ENCODE measurements at places on chromosomes 2 and 18. TPM values are rescaled to one million over a fixed set of nuclear protein-coding genes. Genes with fewer than 3 reads are reported as not detected.
A peak's percentile ranks its signal among the peaks of the same experiment; 100 is the strongest.

The DPYSL5 gene
- total RNA-seq: not detected

The SLC4A3 gene
- 1.8 TPM for total RNA-seq

The MYO7B gene
- total RNA-seq: 1.3 TPM

The RAB1A gene
- 56.4 TPM for total RNA-seq

The PAIP2B gene
- 0.32 TPM for total RNA-seq

The IL1B gene
- total RNA-seq: not detected

DNA sequence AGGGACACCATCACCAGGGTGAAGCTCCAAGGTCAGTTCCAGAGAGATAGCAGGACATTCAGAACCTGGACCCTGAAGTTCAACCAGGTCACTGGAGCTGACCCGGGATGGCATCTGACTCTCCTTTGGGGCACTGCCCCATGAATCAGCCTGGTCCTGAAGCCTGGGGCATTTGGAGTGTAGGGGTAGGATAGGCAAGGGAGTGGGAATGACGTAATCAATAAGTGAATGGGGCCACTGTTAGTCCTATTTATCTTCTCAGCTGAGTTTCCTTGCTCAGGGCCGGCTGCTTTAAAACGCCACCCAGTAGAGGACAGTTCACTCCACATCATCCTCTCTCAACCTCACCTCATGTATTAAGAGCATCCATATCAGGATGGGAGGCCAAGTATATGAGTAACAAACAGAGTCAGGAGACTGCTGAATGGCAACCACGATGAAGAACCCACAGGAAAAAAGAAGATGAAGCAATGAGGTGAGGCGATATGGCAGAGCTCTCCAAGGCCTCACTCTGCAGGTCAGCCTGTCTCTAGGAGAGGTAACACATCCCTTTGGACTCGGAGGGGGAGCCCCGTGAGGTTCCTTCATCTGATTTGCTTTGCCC lies 1.8 kb upstream of the RFX8 start:
- no peak overlapping the region for H3K27ac ChIP-seq
- peaks cover 8% of the 10 kb centered on the region for H3K4me1 ChIP-seq
- no peaks in the 10 kb centered on the region for H3K27me3 ChIP-seq
- H3K36me3 ChIP-seq: no peaks in the 10 kb centered on the region
- no peak overlapping the region for H3K4me3 ChIP-seq
- DNase-seq: no peak

DNA sequence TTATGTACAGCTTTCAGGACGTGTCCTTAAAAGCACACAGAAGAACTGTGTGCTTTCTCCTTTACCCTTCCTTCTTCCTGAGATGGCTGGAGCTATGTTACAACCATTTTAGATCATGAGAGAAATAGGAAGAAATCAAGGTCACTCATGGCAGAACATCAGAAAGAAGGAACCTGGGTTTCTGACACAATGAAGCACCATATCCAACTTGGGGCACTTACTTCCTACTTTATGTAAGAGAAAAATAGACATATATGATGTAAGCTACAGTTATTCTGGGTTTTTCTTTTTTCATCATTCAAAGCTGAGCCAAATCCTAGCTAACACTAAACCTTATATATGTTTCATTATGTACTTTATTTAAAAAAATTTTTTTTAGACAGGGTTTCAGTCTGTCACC lies 79.5 kb downstream of the FAM161A start:
- no peaks in the 10 kb centered on the region for H3K27me3 ChIP-seq
- H3K4me3 ChIP-seq: no peak overlapping the region
- no peaks in the 10 kb centered on the region for H3K4me1 ChIP-seq
- H3K36me3 ChIP-seq: no peaks in the 10 kb centered on the region
- DNase-seq: no peak

DNA sequence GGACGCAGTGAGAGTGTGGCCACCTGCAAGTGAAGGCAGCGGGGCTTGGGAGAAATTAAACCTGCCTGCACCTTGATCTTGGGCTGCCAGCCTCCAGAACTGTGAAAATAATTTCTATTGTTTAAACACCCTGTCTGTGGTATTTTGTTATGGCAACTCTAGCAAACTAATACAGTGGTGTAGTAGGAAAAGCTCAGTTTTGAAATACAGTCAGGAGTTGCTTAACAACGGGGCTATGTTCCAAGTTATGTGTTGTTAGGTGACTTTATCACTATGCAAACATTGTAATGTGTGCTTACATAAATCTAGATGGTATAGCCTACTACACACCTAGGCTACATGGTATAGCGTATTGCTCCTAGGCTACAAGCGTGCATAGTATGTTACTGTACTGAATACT lies 93.4 kb upstream of the FN1 start:
- no peaks in the 10 kb centered on the region for H3K27me3 ChIP-seq
- peaks cover 8% of the 10 kb centered on the region for H3K4me1 ChIP-seq
- H3K4me3 ChIP-seq: no peak overlapping the region
- H3K27ac ChIP-seq: peak overlapping the region; percentile 79

GRCh38 chr2:112644155-112644932 lies 1.4 kb upstream of the SLC20A1 start:
- no peaks in the 10 kb centered on the region for H3K27me3 ChIP-seq
- no peaks in the 10 kb centered on the region for H3K4me1 ChIP-seq
- no peak for DNase-seq
- H3K36me3 ChIP-seq: peaks cover 16% of the 10 kb centered on the region
- H3K27ac ChIP-seq: peak overlapping the region; percentile 95
- peak overlapping the region; percentile 96 for H3K4me3 ChIP-seq

DNA sequence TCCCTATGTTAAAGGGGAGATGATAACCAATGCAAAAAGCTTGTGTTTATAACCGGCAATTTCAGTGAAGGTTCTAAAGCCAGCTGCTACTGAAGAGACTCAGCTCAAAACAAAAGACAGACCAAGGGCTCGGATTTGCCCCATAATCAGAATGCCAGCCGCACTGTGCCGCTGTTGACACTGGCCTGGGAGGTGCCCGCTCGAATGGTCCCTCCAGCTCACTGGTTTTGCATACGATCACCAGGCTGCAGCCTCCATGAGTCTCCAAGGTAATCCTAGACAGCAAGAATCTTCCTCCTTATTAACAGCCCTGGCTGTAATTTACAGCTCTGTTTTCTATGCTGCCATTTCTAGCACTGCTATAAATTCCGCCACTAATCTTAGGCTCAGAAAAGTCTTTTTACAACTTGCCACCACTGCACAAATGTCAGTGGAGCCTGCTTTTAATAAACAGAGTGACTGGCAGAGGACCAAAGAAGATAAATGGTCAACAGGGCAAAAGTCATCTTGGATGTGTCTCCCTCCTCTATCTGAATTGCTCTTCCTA lies 155.7 kb upstream of the SH3BP4 start:
- no peak overlapping the region for H3K4me3 ChIP-seq
- H3K27ac ChIP-seq: no peak overlapping the region
- no peaks in the 10 kb centered on the region for H3K4me1 ChIP-seq
- no peaks in the 10 kb centered on the region for H3K27me3 ChIP-seq
- no peak for DNase-seq

DNA sequence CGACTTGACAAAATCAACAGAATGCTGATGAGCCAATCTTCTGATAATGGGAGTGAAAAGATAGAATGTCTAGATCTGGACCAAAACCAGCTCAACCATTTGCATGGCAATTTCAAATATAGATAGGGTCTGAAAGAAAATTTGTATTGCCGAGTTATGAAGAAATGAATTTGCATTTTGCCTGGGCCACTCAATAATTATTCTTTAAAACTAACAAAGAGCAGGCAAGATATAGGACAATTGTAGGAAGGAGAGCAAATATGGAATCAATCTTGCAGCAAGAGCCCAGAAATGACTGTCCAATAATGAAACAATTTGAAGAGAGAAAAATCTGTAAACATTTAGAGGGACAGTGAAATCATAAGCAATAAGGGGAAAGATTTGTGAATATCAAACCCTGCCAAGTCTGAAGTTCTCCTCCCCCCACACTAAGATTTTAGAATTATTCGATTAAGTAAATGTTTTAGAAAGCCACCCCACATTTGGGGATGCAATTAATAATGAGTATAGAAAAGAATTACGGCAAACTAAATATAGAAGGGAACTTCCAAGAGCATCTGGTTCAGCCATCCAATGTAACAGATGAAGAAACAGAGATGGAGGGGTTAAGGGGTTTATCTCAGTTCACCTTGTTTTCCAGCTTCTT lies 377.4 kb downstream of the SETBP1 start:
- H3K27me3 ChIP-seq: no peaks in the 10 kb centered on the region
- no peak overlapping the region for H3K27ac ChIP-seq
- H3K4me3 ChIP-seq: no peak overlapping the region
- no peaks in the 10 kb centered on the region for H3K36me3 ChIP-seq
- H3K4me1 ChIP-seq: no peaks in the 10 kb centered on the region

- no peaks in the 10 kb centered on the region for H3K27me3 ChIP-seq
- no peak overlapping the region for H3K27ac ChIP-seq
- H3K4me1 ChIP-seq: no peaks in the 10 kb centered on the region
These were observed 206.2 kb downstream of the NCKAP5 start for GRCh38 chr2:133362061-133362476.

DNA sequence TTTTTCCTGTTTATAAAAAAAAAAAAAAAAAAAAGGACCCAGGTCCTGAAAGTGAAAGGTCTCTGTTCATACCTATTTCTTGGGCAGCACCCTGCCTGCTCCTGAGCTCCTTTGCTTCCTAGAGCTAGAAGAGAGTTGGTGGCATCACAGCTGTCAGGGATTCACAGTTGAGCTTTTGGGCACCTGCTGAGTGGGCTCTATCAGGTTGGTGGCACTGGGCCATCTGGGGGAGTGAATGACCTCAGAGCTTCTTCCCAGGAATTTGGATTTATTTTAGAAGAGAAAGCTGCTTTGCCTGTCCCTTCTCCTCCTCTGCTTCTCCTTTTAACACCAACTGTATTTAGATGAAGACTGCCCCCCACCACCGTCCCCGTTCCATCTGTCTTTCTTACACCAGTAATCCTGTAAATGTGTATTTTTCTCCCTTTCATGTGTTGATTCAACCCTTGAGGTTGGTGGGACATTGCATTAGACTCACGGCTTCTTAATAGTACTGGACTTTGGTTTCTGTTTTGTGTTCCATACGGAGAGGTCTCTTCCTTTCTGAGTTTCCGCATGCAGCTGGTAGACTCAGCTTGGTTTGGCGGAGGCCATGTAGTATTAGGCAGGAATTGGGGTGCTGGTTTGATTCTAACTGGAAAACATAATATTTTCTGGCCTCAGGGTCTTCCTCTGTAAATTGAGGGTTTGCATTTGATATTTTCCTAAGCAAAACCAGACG lies 7.6 kb upstream of the MGAT5 start:
- H3K4me3 ChIP-seq: no peak overlapping the region
- H3K4me1 ChIP-seq: peaks cover 3% of the 10 kb centered on the region
- H3K27ac ChIP-seq: no peak overlapping the region
- no peak for DNase-seq
- no peaks in the 10 kb centered on the region for H3K36me3 ChIP-seq
- H3K27me3 ChIP-seq: no peaks in the 10 kb centered on the region

GRCh38 chr2:172394002-172394401 lies 33.4 kb upstream of the ITGA6 start:
- peaks cover 10% of the 10 kb centered on the region for H3K4me1 ChIP-seq
- no peaks in the 10 kb centered on the region for H3K27me3 ChIP-seq
- peak overlapping the region; percentile 71 for H3K27ac ChIP-seq
- H3K36me3 ChIP-seq: no peaks in the 10 kb centered on the region
- H3K4me3 ChIP-seq: no peak overlapping the region

DNA sequence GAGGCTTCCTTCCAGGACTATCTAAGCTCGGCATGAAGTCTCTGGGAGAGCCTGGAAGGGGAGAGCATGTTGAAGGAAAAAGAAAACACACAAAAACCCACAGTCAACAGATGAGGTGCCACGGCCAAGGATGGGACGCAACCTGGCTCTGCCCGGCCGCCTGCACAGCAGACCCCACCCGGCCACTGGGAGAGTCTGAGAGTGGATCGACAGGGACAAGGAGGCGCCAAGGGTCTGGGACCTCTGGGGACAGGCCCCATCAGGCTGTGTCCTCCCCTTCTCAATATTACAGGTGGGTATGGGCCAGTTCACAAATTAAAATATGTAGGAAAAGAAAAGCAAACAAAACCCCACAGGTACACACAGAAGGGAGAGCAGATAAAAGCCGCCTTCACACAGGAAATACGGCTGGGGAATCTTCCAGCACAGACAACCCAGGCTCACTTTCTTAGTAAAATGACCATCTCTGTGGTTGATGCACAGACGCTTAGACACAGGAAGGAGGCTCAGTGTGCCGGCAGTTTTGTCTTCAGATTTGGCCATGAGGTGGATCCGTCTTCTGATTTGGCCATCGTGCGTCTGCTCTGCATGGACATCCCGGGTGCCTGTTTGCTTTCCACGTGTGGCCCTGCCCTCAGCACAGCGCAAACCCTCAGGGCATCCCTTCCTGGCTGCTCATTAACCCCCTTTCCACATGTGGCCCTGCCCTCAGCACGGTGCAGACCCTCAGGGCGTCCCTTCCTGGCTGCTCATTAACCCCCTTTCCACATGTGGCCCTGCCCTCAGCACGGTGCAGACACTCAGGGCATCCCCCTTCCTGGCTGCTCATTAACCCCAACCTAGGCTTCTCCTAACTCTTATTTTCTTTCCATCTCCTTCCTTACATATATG lies 138.4 kb downstream of the EIPR1 start:
- H3K36me3 ChIP-seq: no peaks in the 10 kb centered on the region
- DNase-seq: no peak
- no peaks in the 10 kb centered on the region for H3K27me3 ChIP-seq
- H3K27ac ChIP-seq: no peak overlapping the region
- no peak overlapping the region for H3K4me3 ChIP-seq

DNA sequence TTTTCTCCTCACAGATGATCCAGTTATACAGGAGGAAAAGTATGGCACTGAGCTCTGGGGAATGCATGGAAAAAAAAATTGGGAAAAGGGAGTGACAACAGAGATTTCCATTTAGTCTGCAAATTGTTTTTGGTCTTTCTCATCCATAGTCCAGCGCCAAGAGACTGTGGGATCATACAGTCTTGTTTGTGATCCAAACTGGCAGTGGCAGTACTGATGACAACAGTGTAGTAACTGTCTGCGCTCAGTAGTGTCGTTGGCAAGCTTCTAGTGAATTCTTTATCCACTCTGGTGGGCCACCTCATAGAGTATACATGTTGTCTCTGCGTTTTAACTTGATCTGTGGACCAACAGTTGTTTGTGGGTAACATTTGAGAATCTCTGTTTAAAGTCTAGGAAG lies 37.9 kb downstream of the GALNT1 start:
- H3K36me3 ChIP-seq: no peaks in the 10 kb centered on the region
- H3K27me3 ChIP-seq: no peaks in the 10 kb centered on the region
- H3K4me3 ChIP-seq: no peak overlapping the region
- H3K27ac ChIP-seq: no peak overlapping the region

DNA sequence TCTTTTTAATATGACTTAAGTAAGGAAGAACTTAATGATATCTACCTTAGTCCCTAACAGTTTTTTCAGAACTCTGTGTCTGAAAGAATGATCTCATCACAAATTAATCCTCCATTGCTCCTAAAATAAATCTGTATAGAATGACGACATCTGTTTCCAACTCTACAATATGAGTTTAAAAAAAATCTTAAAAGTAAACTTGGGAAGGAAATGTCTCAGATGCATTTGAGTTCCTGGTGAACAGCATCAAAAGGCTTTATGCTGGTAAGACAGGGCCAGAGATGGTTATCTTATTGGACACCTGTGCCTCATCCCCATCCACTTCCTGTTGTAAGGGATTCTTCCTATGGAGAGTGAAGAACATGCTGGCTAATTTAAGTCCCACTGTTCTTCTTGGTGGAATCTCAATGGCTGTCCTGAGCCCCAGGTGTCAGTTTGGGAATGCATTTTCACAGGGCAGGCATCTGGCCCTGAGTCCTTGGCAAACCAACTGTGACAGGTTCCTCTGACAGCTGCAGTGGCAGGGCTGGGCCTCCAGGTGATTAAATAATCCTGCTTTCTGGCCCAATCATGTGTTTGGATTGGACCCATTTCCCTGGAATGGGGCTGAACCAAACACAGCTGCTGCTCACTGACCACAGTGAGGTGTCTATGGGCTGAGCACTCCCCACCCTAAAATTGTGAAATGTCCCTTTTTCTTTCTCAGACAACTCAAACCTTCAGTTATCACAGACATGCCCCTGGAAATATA lies 12.9 kb upstream of the NCKAP5 start:
- H3K27me3 ChIP-seq: no peaks in the 10 kb centered on the region
- no peak overlapping the region for H3K27ac ChIP-seq
- no peaks in the 10 kb centered on the region for H3K4me1 ChIP-seq
